ENCODE measurements at places on chromosomes 2 and 18.

DNA sequence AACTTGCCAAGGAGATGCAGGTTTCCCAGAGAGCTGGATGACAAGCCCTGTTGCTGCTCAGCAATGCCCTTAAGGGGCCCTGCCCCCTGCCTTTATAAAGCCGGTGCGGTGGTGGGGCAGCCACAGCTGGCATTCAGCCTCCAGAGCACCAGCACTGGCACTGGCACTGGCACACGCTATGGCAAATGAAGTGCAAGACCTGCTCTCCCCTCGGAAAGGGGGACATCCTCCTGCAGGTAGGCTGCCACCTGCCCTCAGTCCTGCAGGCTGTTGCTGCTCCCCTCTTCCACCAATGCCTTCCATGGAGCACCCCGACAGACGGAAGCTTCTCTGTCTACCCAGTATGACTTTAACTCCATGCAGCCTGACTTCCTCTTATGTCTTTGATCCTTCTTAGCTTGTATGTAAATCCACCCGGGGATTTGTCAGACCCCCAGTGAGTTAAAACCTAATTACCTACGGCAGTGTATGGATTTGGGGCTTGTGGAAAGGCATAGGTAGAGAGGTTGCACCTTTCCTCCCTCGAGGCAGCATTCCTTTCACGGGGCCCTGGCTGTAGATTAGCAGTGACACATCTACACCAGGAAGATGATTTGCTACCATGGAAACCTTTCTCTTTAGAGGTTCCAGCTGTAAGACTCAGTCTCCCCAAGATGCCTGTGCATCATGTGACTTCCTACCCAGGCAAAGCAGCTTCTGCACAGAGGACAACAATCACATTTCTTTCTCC is at the start of gene DAPL1:
Gene DAPL1 (plus strand): TSS at position 123 of the 730 bp plus-strand sequence. CDS start 56 bp downstream, at position 179.
- DNase-seq: no peak

- no peak for DNase-seq
Measured at GRCh38 chr2:175932675-175933074, 69.4 kb downstream of the LNPK start.

GRCh38 chr18:52054324-52054723 is 285.7 kb upstream of the DCC start:
- no peak for DNase-seq

DNA sequence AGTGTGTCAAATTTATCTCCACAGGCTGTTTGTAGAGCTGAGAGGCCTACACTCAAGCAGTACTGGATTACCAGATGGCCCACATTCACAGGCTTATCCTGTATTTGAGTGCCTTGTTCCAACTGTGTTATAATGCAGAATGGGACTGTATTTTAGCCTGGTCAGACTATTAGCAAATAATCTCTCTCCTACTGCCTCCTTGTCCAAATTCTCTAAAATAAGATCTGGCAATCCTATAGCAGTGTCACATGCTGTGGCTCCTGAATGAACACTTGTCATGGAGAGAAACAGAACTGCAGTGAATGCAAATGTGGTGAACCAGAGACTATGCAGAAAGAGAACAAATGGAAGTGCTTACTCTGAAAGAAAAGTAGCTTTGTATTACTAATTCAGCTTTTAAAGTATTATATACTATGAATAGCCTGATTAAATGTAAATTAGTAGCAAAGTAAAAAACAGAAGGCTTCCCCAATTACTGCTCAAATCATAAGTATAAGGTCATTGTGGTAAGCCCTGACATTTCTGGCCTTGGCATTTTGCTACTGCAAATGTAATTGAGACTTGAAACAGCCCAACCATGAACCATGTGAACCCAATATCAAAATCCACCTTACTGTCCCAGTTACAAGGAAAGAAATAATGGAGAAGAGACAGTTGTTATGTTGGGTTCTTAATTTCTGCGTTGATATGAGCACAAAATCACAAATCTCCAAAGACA is 80.0 kb downstream of the MAP4K3 start:
- no peak for DNase-seq

- DNase-seq: no peak
Measured at GRCh38 chr18:7876354-7877104, 309.4 kb downstream of the PTPRM start.

GRCh38 chr18:59300676-59301285 is 17.7 kb downstream of the CPLX4 start:
- DNase-seq: no peak

DNA sequence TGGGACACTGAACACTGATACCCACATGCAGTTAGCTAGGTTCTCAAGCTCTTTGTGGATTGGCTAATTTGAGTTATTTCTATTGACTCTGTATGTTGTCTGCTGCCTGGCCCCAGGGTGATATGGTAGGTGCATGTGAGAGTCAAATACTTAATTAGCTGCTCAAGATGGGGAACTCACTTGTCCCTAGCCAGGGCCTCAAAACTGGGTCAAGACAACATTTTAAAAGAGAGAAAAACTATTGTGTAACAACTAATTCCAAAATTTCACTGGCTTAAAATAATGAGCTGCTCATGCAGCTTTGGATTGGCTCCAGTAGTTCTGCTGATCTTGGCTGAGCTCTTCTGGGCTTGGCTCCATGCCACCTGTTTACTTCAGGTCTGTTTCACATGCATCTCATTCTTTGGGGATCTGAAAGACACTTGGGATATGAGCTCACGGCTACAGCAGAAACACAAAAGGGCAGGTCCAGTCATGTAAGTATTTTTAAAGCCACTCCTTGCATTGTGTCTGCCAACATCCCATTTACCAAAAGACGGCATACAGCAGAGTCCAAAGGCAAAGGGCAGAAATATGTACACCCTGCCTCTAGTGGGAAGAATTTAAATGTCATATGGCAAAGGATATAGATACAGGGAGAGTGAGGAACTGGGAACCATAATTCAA is 716.8 kb downstream of the SUCLG1 start:
- DNase-seq: no peak

GRCh38 chr2:20576598-20577115 is 74.2 kb downstream of the HS1BP3 start:
- DNase-seq: no peak

DNA sequence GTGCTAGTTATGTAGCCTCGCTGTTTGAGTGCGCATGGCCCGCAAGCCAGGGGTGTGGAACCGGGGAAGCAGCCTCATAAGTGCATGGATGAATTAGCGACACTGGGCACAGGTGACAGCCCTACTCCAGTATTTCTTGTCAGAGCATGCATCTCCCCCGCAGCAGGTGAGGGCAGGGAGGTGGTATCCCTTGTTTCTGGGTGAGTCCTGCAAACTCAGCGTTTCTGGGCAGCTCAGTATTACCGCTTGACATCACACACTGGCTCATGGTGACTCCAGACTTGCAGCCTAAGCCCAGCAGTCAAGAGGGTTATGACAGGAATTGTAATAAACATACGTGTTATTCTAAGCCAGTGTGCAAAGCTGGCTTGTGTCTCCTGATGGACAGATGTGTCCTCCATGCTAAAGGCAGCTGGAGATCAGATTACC is 2.5 kb downstream of the CABLES1 start:
- no peak for DNase-seq

DNA sequence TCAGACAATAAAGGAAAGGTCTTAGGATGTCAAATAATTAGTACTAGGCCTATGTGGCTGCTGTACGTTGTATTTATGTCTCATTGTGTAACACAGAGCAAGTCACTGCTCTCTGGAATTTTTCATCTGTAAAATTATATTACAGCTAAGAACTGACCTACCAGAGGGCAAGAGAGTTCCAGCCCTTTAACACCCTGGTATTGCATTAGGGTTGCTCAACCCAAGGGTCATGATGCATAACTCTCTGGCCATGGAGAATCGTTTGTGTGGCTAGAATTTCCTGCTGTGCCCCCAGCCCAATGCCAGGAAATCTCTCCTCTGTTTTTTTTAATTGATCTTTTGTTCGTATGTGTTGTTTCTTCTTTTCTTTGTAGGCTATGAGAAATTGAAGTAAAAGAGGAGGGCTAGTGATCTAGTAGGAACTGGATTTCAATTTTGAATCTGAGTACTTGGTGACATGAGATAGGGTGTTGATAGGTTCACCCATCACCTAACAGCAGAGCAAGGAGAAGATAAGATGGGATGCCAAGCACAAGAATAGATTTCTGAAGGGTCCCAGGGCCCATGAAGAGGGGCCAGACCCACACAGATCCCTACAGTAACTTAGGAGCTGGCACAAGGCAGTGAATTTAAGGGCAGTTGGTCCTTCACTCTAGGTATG is 571.2 kb upstream of the TNP1 start:
- peak; percentile 30 for DNase-seq

GRCh38 chr2:6370753-6371551 is 494.8 kb downstream of the CMPK2 start:
- DNase-seq: no peak

- no peak for DNase-seq
Measured at GRCh38 chr18:78376046-78376445, 603.6 kb upstream of the SALL3 start.

DNA sequence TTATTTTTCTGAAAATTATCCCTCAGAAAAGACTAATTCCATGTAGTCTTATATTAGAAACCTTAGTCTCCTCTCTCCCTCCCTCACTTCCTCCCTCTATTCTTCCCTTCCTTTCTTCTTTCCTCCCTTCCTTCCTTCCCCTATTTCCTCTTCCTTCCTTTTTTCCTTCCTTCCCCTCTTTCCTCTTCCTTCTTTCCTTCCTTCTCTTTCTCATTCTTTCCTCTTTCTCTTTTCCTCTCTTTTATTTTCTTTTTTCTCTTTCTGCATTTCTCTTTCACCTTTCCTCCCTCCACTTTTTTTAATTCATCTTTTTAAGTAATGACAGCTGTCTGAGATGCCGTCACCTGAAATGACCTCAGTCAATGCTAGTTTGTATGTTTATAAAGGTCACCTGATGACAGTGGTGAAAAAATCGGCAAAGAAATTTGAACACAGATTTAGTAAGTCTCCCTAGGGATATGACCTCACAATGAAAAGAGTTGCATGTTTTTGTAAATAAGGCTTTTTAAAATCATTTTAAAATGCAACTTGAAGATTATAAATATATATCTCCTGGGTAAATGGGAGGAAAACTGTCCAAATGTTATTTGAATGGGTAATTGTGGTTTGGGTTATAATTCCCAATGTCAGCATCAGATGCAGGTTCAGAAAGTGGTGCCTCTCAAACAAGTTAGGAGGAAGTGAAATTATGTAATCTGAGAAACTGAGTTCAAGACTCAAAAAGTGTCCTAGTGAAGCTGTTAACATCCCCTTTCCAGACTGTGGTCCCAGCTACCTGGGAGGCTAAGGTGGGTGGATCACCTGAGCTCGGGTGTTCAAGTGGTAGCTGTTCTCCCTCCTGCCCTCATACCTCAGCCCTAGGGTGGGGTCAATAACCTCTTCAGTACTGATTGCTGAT is 90.3 kb upstream of the ST3GAL5 start:
- no peak for DNase-seq

GRCh38 chr2:226767056-226767813 is 32.4 kb downstream of the IRS1 start:
- DNase-seq: no peak

GRCh38 chr2:229416116-229416694 is 145.1 kb upstream of the PID1 start:
- DNase-seq: no peak

Measured in HuH-7 (cell line).